ENCODE measurements at places on chromosomes 6 and 20.
A peak's percentile ranks its signal among the peaks of the same experiment; 100 is the strongest.

- DNase-seq: no peak
These were observed 1.6 kb upstream of the LY86 start for GRCh38 chr6:6586671-6587526.

DNA sequence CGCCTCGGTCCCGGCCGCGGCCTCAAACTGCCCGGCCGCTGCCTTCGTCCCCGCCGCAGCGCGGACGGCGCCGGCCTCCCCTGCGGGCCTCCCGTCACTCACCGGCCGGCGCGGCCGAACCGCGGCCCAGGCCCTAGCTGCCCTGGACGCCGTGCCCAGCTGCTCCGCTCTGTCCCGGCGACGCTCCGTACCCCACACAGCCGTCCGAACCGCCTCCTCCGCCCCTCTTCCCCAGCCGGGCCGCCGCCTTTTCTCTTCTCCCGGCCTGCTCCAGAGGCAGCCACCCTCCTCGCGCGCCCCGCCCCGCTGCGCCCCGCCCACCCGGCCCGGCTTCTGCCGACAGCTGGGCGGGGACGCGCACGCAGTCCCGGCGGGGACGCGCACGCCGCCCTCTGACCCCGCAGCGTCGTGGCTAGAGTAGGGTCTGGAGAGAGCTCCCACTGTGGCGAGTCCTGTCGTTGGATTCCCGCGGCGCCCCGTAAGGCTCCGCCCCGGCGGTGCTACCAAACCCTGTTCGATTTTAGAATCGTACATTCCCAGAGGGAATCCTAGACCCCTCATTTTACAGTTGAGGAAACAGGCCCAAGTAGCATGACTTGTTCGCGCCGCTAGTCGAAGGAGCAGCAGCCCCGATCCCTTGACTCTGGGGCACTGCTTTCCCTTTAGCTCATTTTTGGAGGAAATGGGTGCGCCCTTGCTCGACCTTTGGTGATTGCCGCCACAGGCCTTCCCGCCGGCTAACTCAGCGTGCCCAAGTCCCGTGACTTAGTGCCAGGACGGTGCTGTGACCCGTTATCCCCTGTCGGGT is at the start of gene FBXO30:
TSS of gene FBXO30 (minus strand) at position 295 of the 808 bp plus-strand sequence. CDS start 8,390 bp downstream, outside the sequence.
- DNase-seq: peak; percentile 94

GRCh38 chr6:37732688-37733087 is 35.0 kb upstream of the MDGA1 start:
- DNase-seq: no peak

DNA sequence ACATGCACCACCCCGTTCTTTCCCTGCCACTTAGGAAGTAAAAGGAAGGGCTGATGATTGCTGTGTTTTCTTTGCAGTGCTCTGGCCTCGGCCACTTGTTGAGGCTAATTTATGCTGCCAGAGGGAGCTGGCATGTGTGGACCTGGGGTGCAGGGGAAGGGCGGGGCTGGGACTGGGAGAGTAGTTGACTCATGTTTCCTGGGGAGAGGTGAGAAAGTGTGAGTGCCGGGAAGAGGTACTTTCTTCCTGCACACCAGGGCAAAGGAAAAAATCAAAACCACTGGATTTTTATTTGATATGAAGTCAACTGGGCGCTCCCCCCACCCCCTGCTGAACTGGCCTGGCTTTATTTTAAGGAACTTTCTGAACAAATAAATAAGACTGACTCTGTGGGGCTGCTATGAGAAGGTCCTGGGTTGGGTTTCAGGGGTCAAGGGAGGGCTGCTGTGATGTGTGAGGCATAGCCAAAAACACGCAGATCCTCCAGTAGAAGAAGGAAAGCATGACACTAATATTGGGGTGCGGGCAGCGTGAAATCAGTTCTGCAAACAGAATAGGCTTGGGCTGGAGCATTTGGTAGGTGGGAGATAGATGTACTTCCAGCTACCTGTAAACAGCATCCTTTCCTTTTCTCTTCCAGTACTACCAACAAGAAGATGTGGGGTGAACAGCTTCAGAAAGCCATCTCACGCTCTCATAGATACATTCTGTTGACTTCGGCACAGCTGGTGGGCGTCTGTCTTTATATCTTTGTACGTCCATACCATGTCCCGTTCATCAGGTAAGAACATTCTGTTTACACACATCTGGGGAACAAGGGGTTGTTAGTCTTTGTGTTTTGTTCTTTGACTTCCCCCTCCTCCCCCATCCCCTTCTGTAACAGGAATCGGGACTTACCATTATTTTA is 87.5 kb downstream of the SYNJ2 start:
- no peak for DNase-seq

DNA sequence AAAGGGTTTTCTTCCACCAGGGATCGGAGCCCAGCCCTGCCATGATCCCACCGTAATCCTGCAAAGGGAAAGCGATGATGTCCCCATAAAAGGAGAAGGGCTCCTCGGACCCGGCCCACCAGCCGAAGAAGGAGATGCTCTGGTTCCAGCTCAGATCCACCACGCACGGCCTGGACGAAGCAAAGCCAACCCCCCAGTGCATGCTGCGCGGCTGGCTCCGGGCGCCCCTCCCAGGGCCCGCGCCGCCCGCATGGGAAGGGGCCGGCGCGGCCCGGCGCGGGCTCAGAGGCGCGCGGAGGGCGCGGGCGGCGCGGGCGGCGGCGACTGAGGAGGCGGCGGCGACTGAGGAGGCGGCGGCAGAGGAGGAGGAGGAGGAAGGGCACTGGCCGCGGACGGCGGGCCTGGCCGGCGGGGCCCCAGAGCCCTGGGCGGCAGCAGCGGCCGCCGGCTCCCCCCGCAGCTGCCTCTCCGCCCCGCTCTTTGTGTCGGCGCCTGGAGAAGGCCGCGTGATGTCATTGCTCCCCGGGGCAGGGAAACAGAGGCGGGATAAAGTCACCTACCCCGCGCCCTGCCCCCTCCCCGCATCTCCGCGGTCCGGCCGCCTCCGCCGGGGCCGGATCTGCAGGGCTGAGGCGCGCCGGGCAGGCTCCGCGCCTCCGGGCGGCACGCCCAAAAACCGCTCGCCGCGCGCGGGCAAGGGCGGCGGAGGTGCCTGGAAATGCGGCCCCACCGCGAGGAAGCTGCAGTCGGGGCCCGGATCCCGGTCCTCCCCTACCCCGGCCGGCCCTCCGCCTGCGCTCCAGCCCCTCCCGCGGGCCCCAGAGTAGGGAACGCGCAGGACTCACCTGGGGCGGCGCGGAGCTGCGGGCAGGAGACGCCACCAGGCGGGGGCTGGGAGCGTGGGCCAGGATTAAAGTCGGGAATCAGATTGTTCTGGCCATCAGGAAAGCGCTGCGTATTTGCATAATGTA is at the start of gene FAXC:
TSS of gene FAXC (minus strand) at position 504 of the 971 bp plus-strand sequence. CDS start at position 202, 302 bp downstream.
- DNase-seq: peak; percentile 78

DNA sequence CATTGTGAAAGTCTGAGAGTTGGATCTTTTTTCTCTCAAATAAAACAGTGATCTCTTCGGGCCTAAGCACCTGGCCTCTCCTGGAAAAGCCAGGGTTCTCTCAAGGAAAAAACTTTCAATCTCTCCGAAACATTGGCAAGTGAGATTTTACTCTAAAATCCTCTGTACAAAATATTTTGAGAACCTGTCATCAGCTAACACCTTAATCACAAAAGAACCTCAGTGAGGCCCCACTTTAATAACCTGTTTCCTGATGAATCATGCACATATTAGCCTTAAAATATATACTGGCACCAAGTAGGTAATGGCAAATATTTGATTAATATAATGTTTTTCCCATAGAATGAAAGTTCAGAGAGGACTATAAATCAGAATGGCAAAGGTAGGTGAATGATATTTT is 177.9 kb downstream of the FRK start:
- no peak for DNase-seq

- no peak for DNase-seq
These were observed 118.0 kb downstream of the DLL1 start for GRCh38 chr6:170172825-170173256.

- no peak for DNase-seq
These were observed 46.6 kb upstream of the TNFAIP3 start for GRCh38 chr6:137820425-137820824.

DNA sequence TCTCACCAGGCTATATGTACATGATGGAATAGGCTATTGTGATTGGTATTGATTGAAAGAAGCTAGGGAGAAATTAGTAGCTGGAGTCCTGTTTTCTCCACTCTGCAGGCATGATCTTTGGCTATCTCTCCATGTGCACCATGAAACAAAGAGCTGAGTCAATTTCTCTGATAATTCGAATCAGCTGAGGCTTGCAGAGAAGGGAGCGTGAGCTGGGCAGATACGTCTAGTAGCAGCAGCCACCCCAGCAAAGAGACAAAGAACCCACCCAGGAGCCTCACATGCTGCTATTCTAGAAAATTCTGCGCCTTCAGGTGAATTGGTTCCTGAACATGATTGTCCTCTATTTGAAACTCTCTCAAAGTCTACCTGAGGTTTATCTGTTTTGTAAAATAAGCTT is 6.9 kb upstream of the SGK1 start:
- DNase-seq: no peak

DNA sequence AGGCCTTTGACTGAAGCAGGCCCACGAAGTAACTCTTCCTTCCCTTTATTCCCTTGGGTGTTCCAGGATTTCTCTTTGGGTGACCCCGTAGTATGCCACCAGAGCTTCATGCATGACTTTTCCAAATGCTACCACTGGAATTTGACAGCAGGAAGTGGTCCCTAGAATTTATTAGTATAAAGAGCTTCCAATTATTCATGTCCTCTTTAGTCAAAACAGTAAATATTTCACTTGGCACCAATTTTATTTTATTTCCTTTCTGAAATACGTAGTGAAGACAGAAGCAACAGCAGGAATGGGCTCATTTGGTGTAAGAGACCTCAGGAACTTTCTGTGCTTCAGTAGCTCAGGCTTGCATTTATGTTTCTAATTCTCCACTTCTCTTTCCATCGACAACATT is 151.3 kb downstream of the LCA5 start:
- no peak for DNase-seq

DNA sequence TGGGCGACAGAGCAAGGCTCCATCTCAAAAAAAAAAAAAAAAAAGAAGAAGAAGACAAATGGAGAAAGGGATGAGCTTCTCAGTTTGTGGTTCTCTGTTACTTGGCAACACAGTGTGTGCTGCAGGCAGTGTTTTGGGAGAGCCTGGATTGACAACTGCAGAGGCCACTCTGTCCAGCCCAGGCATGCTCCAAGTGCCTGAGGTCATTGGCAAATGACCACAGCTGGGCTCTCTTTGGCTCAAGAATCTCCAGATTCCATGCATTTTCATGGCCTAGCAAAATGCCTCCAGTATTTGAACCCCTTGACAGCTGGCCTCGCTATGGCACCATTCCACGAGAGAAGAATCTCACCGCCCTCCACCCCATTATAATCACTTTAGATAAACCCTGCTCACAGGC is 126.2 kb downstream of the ANKRD60 start:
- no peak for DNase-seq

DNA sequence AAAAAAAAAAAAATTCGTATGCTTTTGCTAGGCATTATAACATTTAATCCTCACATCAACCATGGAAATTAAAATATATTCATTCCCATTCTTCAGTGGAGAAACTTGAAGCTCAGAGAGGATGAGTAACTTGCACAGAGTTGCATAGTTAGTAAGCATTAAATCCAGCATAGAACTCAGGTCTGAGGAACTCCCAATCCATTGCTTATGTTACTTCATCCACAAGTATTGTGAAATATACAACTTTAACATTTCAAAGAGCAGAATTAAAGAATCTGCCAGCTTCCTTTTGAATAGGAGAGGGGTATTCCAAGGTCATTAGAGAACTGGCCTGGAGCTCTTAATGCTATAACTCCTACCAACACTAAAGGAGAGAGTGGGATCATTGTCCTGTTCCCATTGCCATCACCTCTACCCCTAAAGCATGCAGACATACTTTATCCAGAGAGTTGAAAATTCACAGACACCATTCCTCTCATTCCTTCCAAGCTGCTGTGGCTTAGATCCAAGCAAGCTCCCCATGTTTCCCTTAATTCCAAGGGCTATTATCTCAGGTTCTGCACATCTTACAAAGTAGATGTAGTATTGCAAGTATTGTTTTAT is 91.9 kb downstream of the FLRT3 start:
- DNase-seq: no peak

- DNase-seq: no peak
These were observed 386.0 kb downstream of the RNGTT start for GRCh38 chr6:88577461-88577860.

GRCh38 chr6:74939721-74940620 is 265.9 kb downstream of the COL12A1 start:
- no peak for DNase-seq

- no peak for DNase-seq
These were observed 29.2 kb downstream of the MBOAT1 start for GRCh38 chr6:20182926-20183521.

DNA sequence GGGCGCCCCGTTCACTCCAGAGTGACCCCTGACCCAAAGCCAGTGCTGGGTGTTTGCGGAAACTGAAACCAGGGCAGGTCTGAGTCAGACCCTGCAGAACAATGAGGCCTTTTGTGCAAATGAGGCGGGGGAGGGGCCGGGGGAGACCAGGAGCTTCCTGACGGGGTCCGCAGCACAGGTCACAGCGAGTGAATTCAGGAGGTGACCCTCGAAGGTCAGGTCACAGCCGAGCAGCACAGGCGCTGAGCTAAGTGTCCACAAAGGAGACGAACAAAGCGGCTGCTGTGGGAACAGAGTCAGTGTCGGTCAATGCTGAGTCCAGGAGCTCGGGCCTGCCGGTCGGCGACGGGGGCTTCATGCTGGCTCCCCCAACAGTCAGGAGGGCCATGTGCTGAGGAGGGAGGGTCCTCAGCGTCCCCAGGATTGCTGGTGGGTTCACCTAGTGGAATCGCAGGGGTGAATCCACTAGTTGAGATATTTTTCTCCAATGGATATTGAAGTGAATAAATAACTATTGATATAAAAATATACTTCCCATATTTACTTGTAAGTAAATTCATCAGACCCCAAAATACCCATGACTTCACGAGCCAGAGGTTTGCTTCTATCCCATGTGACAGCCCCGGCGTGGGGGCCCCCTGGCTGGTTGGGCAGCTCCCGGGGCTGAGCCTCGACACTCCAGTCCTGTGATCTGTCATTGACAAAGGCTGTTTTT is 188.4 kb upstream of the SULF2 start:
- DNase-seq: peak; percentile 81

- DNase-seq: no peak
These were observed 7.6 kb downstream of the PTPN1 start for GRCh38 chr20:50517817-50518154.

GRCh38 chr6:3195695-3196497 is 31.6 kb downstream of the TUBB2B start:
- DNase-seq: peak; percentile 65

- DNase-seq: peak; percentile 81
These were observed 5.6 kb upstream of the HLA-DOA start for GRCh38 chr6:33014841-33015634.

DNA sequence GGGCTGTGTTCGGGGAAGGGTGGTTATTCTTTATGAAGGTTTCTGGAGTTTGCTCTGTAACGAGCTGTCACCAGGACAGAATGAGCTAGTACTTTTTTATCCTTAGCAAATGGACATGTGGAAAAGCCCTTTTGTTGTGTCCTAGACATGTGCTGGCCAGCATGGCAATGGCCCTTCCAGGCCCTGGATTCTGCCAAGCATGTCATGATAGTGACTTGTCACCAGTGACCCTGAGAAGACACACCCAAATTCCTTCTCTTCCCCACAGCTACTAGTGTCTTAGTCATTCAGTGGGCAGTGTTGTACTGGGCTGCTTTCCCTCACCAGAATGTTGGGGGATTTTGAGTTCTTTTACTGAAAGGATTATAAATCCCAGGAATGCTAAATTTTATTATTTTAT is 74.0 kb upstream of the XRN2 start:
- no peak for DNase-seq

- no peak for DNase-seq
These were observed 241.8 kb downstream of the ANKRD60 start for GRCh38 chr20:57986666-57987065.

GRCh38 chr20:57559289-57559634 is 1.6 kb upstream of the PCK1 start:
- no peak for DNase-seq

GRCh38 chr20:31856516-31856915 is 11.1 kb upstream of the FOXS1 start:
- DNase-seq: no peak

All from neural progenitor cell (in vitro differentiated cells).